ENCODE measurements at places on chromosomes 1 and 21. TPM values are rescaled to one million over a fixed set of nuclear protein-coding genes. Genes with fewer than 3 reads are reported as not detected.

Gene TRMT1L
- total RNA-seq: 23.6 TPM

Gene NT5C1A
- total RNA-seq: 2.4 TPM

Gene ARHGAP30
- 0.82 TPM for total RNA-seq

Gene S100A7
- total RNA-seq: not detected

Gene GUK1
- 130 TPM for total RNA-seq

Gene C2CD4D
- total RNA-seq: under 0.01 TPM

Gene LRIG2
- 28.1 TPM for total RNA-seq

Gene RASAL2
- total RNA-seq: 28.9 TPM

Gene AHCTF1
- total RNA-seq: 43.6 TPM

Gene ZP4
- total RNA-seq: not detected

Gene AMY2A
- not detected for total RNA-seq

Gene CIART
- total RNA-seq: 2.0 TPM

Gene DNASE2B
- not detected for total RNA-seq

Gene MEX3A
- 43.2 TPM for total RNA-seq

Gene MSH4
- 1.6 TPM for total RNA-seq

Gene TRIM46
- 21.2 TPM for total RNA-seq

Gene SPAG17
- total RNA-seq: 1.2 TPM

Gene SUSD4
- 16.7 TPM for total RNA-seq

Gene SOX13
- total RNA-seq: 1.6 TPM

Gene CRYAA
- total RNA-seq: not detected

Gene GJA9
- total RNA-seq: not detected

Gene KRTAP12-2
- total RNA-seq: not detected

Gene S100A9
- total RNA-seq: 28.9 TPM

Gene RAB4A
- 38.7 TPM for total RNA-seq

Gene PDE4DIP
- 266 TPM for total RNA-seq

Gene TRPM2
- 1.6 TPM for total RNA-seq

Gene TTC39A
- total RNA-seq: 1.2 TPM

Gene ATP6V1G3
- not detected for total RNA-seq

Gene TOMM40L
- total RNA-seq: 22.4 TPM

Gene TMEM50B
- 46.9 TPM for total RNA-seq

Gene ALG14
- 3.7 TPM for total RNA-seq

Gene OR14A2
- not detected for total RNA-seq

Gene CELA2B
- not detected for total RNA-seq

Gene DDX59
- total RNA-seq: 20.4 TPM

Gene CR1L
- total RNA-seq: not detected

Data from frontal cortex (tissue), 4 donors.